CD4-positive, CD25-positive, alpha-beta regulatory T cell (primary cell): ENCODE measurements at places on chromosomes 16 and 17. TPM values are rescaled to one million over a fixed set of nuclear protein-coding genes. Genes with fewer than 3 reads are reported as not detected.
A peak's percentile ranks its signal among the peaks of the same experiment; 100 is the strongest.

DNA sequence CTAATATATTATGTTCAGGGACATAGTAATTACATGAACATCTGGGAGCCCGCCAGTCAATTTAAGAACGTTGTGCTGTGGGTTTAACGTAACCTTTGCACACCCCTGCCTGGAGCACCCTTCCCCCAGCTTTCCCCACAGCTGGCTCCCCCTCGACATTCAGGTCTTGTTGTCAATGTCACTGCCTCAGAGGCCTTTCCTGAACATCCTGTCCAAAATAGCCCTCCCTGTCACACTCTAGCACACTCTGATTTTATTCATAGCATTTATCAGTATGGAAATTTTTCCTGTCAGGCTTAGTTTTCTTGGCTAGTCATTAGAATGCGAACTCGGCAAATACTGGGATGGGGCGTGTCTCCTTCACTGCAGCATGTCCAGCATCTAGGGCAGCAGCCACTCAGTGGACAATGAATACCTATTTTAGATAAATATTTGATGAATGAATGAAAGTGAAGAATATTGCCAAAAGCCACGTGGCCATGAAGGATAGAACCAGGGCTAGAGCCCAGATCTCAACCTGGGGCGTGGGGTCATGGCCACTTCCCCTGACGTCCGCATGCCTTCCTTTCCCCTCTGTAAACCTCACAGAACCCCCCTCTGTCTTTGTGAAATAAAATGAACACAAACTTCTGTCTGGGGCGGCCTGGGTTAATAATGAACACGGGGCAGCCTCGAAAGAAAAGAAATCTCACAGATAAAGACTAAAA, 10.5 kb downstream of the PIK3R6 start:
- DNase-seq = no peak
- no peak overlapping the region for H3K4me3 ChIP-seq
- no peaks in the 10 kb centered on the region for H3K36me3 ChIP-seq
- no peaks in the 10 kb centered on the region for H3K4me1 ChIP-seq

DNA sequence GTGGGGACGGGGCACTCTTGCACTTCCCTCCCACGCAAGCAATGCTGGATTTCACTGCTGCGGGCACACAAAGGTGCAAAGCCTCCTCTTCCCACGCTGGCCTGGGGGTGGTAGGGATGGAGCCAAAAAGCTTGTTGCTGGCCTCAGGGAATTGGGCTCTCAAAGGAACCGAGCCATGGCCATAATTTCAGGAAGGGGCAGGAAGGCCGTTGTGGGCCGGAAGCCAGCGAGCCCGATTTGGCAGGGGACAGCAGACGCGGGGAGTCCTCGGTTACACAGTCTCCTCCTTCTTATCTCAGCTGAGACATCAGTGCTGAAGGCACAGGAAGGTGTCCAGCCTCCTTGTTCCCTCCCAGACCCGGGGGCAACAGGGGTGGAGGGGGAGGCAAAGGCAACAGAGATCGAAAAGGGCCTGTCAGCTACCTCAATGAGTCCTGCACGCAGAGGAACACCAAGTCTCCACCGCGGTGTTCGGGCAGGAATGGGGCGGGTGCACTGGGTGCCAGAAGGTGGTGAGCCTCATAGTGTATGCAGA, 59.5 kb downstream of the SLFN11 start:
- no peaks in the 10 kb centered on the region for H3K27me3 ChIP-seq
- H3K27ac ChIP-seq = peak overlapping the region; percentile 93
- H3K4me3 ChIP-seq = peak overlapping the region; percentile 84
- no peaks in the 10 kb centered on the region for H3K36me3 ChIP-seq
- DNase-seq = peak; percentile 4

GRCh38 chr17:51261024-51261963, 948 bp downstream of the UTP18 start:
- DNase-seq = peak; percentile 78
- peak overlapping the region; percentile 82 for H3K4me3 ChIP-seq
- peaks cover 52% of the 10 kb centered on the region for H3K4me1 ChIP-seq
- H3K36me3 ChIP-seq = peaks cover 33% of the 10 kb centered on the region
- no peaks in the 10 kb centered on the region for H3K27me3 ChIP-seq

DNA sequence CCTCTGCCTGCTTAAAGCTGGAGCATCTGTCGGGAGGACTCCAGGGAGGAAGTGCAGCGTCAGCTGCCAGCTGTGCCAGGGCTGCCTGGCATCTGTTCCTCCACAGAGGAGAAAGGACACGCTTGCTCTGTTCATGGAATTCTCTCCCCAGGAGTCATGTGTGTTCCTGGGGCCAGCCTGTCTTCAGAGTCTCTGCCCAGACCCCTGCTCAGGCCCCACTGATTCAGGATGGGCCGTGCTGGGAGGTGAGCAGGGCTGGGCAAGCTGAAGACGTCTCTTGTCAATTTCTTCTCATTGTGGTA, 24.2 kb downstream of the CRISPLD2 start:
- no peaks in the 10 kb centered on the region for H3K4me1 ChIP-seq
- no peak overlapping the region for H3K4me3 ChIP-seq
- no peaks in the 10 kb centered on the region for H3K36me3 ChIP-seq
- no peak overlapping the region for H3K27ac ChIP-seq
- H3K27me3 ChIP-seq = no peaks in the 10 kb centered on the region

GRCh38 chr16:7839568-7839967, 506.9 kb downstream of the RBFOX1 start:
- no peaks in the 10 kb centered on the region for H3K4me1 ChIP-seq
- H3K36me3 ChIP-seq = no peaks in the 10 kb centered on the region
- H3K27me3 ChIP-seq = no peaks in the 10 kb centered on the region
- no peak overlapping the region for H3K4me3 ChIP-seq
- DNase-seq = no peak

DNA sequence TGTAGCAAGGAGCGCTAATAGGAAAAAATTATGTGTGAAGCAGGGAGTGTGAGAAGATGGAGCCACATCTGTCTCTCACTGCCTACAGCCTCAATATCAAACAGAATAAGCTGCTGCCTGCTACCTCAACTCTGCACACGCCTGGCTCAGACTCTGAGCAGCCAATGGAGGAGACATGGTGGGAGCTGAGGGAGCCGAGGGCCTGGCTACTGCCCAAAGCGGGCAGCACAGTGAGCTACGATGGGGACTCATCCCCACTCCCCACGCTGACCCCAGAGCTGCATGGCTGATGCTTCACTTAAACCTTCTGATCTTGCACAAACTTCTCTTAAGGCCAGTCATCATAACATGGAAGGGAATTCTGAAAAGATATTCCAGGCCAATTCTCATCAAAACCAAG, 11.1 kb upstream of the FLYWCH2 start:
- no peaks in the 10 kb centered on the region for H3K36me3 ChIP-seq
- H3K27me3 ChIP-seq = no peaks in the 10 kb centered on the region
- DNase-seq = no peak
- H3K4me3 ChIP-seq = no peak overlapping the region

GRCh38 chr16:13245713-13246377, 344.4 kb downstream of the SHISA9 start:
- H3K4me3 ChIP-seq = no peak overlapping the region
- no peaks in the 10 kb centered on the region for H3K27me3 ChIP-seq
- no peak for DNase-seq

DNA sequence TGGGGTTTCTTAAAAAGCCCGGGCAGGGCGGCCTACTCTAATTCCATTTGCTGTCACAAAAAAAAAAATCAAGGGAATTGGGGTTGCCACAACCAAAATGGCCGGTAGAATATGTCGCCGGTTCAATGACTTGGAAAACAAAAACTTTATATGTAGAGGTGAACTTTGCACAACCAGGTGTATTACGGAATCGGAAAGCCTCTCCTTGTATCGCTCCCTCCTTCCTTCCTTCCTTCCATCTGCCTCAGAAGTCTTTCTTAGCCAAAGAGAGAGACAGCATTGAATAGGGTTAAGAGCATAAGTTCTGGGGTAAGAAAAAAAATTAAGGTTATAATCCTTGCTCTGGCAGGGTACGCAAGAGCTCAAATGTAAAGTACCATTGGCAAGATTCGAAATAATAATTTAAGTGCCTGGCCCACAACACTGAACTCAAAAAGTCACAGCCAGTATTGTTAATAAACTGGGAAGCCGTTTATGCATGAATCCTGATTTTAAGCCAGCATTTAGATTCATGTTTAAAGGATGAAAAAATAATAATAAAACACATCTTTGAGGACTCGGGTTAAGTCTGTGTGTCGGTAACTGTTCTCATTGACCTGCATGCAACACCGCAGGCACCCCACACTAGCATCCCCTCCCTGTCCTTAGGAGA, 522 bp upstream of the GLG1 start:
- H3K27ac ChIP-seq = peak overlapping the region; percentile 92
- no peaks in the 10 kb centered on the region for H3K36me3 ChIP-seq
- H3K27me3 ChIP-seq = no peaks in the 10 kb centered on the region
- DNase-seq = no peak
- peaks cover 56% of the 10 kb centered on the region for H3K4me1 ChIP-seq

DNA sequence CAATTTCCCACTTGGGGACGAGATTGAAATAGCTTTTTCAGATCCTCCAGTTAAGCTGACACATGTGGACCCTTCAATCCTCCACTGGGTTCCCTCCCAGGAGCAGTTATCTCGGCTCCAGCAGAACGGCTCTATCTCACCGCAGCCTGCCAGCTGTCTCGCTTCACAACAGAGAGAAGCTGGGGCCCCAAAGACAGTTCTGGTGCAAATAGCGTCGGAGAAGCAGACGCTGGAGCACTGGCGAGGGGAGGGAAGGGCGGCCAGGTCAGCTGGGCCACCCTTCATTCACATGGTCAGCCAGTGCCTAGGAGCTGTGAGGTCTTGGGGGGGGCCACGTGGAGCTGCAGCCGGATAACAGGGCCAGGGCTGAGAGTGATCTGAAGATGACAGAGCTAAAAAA, 141.3 kb upstream of the SDK2 start:
- H3K36me3 ChIP-seq = no peaks in the 10 kb centered on the region
- peaks cover 6% of the 10 kb centered on the region for H3K27me3 ChIP-seq
- H3K4me3 ChIP-seq = no peak overlapping the region
- H3K4me1 ChIP-seq = no peaks in the 10 kb centered on the region
- no peak for DNase-seq

- DNase-seq = no peak
- H3K36me3 ChIP-seq = no peaks in the 10 kb centered on the region
- no peak overlapping the region for H3K4me3 ChIP-seq
- H3K27ac ChIP-seq = no peak overlapping the region
- H3K27me3 ChIP-seq = no peaks in the 10 kb centered on the region
- H3K4me1 ChIP-seq = no peaks in the 10 kb centered on the region
Observed at GRCh38 chr17:252456-252855, 71.0 kb upstream of the DOC2B start.

- H3K27me3 ChIP-seq = no peaks in the 10 kb centered on the region
- no peaks in the 10 kb centered on the region for H3K36me3 ChIP-seq
Observed at GRCh38 chr16:81492965-81493754, 48.6 kb downstream of the CMIP start.

GRCh38 chr16:3922241-3922640, 41.7 kb upstream of the CREBBP start:
- no peak overlapping the region for H3K4me3 ChIP-seq
- H3K36me3 ChIP-seq = no peaks in the 10 kb centered on the region
- H3K4me1 ChIP-seq = no peaks in the 10 kb centered on the region
- DNase-seq = no peak

DNA sequence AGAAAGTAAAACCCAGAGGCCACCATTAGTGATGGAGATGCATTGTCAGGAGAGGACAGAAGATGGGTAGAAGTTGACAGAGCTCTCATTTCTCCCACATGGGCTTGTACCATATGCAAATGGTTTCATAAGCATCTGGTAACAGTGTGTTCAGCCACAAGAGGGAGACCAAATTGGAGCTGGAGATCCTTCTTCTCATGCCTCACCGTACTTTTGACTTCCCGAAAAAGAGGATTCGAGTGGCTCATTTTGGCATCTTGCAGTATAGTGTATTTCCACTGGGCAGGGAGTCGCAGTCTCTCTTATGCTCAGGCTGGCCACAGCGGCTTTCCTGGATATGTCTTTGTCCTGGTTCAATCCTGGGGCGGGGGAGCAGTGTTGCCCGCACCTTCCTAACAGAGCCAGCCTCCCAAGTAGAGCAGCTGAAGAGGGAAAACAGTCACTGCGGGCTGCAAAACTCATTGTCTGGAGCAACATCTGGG, 23.8 kb downstream of the TBC1D3B start:
- H3K27ac ChIP-seq = no peak overlapping the region
- H3K36me3 ChIP-seq = no peaks in the 10 kb centered on the region
- H3K4me1 ChIP-seq = no peaks in the 10 kb centered on the region
- DNase-seq = no peak
- H3K4me3 ChIP-seq = no peak overlapping the region

- H3K27ac ChIP-seq = no peak overlapping the region
- H3K4me3 ChIP-seq = no peak overlapping the region
- no peaks in the 10 kb centered on the region for H3K27me3 ChIP-seq
- peaks cover 56% of the 10 kb centered on the region for H3K4me1 ChIP-seq
- H3K36me3 ChIP-seq = no peaks in the 10 kb centered on the region
Observed at GRCh38 chr17:82236142-82236971, 7.5 kb downstream of the SLC16A3 start.

Gene KRTAP1-4
- not detected for total RNA-seq

Gene LAT
- total RNA-seq = 282 TPM

Gene TMIGD1
- total RNA-seq = not detected

Gene TM4SF5
- not detected for total RNA-seq

Gene PLXDC1
- 12.9 TPM for total RNA-seq

Gene TEX14
- total RNA-seq = 1.8 TPM
